Activated CD4-positive, alpha-beta T cell treated with anti-CD3 and anti-CD28 coated beads, Interleukin-2, amount 50 U/mL, for 48 hours (primary cell): ENCODE measurements at places on chromosomes 2 and 18.

- peak; percentile 26 for DNase-seq
Measured at GRCh38 chr18:75456199-75456631, 28.7 kb upstream of the SMIM21 start.

GRCh38 chr2:206873423-206873822, 65.9 kb upstream of the CPO start:
- DNase-seq = no peak

DNA sequence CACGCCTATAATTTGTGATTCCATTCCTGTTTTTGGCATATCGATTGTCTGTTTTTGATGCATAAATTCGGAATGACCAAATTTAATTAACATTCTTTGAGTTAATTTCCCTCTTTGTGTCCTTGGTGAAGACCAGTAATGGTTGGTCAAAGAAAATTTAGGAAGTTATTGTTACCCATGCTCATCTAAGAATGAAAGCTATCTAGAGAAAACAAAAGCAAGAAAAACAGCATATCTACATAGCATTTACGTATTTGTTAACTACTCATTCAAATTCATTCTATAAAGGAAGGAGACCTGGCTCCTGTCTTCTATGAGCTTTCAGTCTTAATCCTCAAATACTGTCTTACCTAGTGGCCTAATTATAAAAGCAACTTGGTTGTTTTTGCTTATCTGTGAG, 59.2 kb upstream of the CHST9 start:
- no peak for DNase-seq

GRCh38 chr2:22458440-22458839, 926.5 kb upstream of the KLHL29 start:
- no peak for DNase-seq

DNA sequence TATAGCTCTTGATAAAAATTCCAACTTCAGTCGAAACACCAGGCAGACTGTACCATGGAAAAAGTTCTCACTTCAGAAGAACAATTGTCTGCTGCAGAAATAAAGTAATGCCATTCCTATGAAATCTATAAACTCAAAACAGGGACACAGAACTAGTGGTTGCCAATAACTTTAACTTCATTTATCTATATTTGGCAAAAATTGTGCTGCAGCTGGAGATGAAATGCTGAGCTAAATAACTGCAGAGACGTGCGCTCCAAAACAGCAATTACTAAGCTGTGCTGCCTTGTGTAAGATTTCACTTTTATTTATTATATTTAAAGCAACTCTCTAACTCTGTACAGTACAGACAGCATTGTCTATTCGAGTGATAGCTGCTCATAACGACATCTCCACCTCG, 540.1 kb upstream of the ID2 start:
- DNase-seq = no peak

GRCh38 chr2:84805250-84805958, 75.5 kb downstream of the TRABD2A start:
- DNase-seq = no peak

DNA sequence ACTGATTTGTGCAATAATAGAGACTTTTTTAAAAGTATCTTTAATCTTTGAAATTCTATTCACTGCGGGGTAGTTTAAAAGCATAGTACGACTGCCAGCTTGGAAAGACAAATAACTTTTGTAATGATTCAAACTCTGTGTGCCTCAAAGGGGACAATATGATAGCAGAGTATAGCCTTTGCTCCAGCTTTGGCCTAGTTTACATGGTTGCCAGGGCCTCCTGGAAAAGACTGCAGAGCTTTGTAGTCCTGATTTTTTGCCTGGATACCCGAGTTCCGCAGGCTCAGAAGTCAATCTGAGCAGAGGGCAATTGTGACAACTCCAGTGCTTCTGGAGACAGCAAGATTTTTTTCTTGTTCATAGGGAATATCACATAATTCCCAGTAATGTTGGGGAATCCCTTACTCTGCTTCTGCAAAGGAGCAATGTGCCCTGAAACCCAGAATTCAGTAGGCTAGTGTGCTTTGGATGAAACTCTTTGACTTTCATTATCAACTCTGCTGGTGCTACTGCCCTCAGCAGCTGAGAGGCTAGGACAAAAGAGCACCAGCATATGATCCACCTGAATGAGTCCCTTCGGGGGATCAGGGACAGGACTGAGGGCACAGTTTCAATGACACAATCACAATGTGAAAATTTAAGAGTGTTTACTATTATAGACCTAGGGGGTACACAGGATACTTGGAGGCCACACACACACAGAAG, 768.1 kb downstream of the TMEM182 start:
- DNase-seq = no peak

DNA sequence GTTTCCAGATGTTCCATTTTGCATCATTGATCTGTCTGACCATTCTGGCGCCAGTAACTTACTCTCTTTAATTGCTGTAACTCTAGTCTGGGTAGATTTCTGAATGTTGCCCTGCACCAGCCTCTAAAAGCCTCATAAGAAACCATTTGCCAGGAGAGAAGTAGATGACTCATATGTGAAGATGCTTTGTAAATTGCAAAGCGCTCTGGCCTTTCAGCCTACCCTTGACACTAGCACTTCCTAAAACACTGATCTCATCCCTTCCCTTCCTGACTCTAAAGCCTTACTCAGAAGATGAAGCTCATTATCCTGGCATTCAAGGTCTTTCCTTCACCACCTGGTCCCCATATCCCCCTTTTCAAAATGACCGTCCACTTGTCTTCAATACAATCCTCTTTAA, 193.2 kb upstream of the MEX3C start:
- DNase-seq = no peak

- DNase-seq = no peak
Measured at GRCh38 chr18:10784596-10785202, 258.9 kb downstream of the NAPG start.

- no peak for DNase-seq
Measured at GRCh38 chr2:165069151-165069550, 113.8 kb upstream of the SLC38A11 start.
